NCI-H526 treated with DMSO at 0.1 percent for 48 hours (cell line): ENCODE measurements at places on chromosomes 1 and 21.

GRCh38 chr1:241716915-241717656 lies 65.0 kb downstream of the WDR64 start:
- DNase-seq = no peak

GRCh38 chr1:72034827-72035226 lies 247.5 kb downstream of the NEGR1 start:
- peak; percentile 42 for DNase-seq

DNA sequence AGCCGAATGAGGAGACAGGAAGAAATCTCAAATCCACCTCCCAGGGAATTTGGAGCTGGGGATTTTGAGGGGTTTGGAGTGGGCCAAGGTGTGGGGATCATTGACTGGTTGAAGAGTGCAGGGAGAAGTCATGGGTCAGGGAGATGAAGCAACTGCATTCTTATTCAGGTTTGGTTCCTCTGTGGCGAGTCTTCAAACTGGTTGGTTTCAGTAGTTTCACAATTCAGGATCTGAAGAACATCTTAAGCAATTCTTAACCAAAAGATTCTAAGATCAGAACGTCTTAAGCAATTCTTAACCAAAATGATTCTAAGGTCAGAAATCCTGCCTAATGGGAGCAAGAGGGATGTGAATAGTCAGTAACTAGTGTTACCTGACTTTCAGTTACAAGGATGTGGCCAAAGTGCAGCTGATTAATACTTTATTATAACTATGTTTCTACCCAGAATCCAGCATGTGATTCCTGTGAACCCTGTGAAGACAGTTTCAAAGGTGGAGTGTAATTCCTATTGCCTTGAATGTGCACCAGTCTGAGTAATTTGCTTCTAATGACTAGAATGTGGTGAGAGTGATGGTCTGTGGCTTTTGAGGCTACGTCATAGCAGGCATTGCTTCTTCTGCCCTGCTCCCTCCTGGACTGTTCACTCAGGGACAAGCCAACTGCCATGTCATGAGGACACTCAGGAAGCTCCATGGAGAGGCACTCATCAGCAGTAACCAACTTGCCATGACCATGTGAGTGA lies 61.2 kb downstream of the OLFML3 start:
- no peak for DNase-seq

- no peak for DNase-seq
Measured at GRCh38 chr1:59367301-59368007, 70.6 kb downstream of the FGGY start.

- DNase-seq = no peak
Measured at GRCh38 chr21:15539376-15539775, 190.4 kb upstream of the USP25 start.

DNA sequence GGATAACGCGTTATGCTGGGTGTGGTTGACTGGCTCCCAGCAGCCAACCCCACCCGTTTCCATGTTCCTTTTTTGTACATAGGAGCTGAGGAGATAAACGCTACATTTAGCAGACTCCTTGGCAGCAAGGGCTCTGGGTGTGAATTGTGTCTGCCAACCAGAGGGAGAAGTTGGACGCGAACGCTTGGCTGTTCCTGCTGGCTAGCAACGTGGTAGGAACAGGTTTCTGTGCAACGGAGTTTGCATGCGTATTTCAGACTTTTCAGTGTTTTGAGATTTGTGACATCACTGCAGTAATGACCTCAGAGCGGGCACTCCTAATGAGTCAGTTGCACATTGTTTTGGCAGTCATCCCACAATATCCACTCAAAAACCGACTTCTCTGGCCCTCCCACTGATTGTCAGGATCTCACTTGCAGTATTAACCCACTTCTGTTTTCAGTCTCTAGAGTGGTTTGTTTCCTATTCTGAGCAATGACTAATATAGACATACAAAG lies 98.7 kb upstream of the RGS1 start:
- no peak for DNase-seq

GRCh38 chr1:180358649-180359048 lies 128.6 kb downstream of the LHX4 start:
- no peak for DNase-seq

DNA sequence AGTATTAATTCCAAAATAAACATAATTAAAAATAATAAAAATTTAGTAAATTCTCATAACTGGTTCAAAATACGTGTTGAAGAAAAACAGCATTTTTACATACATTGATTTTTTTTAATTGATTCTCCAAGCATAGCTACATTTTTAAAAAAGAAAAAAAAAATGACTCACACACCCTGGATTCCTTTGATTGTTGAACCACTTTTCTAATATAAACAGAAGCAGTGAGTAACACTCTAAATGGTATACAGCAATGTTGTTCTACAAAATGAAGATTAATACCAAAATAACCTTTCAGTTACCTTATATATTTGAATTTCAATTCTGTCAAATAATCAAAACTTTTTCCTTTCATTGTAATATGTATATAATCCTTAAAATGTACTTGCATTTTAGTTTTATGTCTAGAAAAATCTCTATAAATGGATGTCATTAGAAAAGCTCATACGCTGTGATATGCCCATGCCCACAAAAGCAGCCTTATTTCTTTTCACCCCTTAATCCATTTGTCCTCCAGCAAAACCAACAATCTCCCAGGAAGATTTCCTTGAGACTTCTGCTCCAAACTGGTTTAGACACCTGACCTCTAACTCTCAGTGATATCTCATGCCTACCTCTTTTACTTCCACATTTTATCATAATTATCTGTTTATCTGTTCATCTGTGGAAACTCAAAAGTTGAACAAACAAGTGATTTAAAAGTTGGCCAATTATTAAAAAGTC lies 246.4 kb upstream of the NR5A2 start:
- DNase-seq = no peak

GRCh38 chr1:212979340-212980122 lies 29.2 kb downstream of the VASH2 start:
- no peak for DNase-seq

DNA sequence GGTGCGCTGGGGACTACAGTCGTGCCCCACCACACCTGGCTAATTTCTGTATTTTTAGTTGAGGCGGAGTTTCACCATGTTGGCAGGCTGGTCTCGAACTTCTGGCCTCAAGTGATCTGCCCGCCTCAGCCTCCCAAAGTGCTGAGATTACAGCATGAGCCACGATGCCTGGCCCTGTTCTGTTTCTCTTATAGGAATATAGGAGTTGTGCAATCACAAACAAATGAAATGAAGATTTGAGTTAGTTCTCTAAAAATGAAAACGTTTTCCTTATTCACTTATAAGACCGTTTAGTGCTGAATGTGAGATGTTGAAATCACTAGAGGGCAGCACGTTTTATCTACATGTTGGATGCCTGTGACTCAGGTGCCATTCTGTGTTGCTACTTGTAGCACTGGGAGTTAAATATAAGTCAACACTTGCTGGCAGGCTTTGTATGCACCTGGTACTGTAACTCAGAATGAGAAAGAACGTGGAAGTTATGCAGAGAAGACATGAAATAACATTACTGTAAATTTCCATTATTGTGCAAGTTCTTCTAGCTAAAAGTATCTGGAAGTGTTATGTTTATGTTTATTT lies 45.8 kb downstream of the MIGA1 start:
- DNase-seq = peak; percentile 76

DNA sequence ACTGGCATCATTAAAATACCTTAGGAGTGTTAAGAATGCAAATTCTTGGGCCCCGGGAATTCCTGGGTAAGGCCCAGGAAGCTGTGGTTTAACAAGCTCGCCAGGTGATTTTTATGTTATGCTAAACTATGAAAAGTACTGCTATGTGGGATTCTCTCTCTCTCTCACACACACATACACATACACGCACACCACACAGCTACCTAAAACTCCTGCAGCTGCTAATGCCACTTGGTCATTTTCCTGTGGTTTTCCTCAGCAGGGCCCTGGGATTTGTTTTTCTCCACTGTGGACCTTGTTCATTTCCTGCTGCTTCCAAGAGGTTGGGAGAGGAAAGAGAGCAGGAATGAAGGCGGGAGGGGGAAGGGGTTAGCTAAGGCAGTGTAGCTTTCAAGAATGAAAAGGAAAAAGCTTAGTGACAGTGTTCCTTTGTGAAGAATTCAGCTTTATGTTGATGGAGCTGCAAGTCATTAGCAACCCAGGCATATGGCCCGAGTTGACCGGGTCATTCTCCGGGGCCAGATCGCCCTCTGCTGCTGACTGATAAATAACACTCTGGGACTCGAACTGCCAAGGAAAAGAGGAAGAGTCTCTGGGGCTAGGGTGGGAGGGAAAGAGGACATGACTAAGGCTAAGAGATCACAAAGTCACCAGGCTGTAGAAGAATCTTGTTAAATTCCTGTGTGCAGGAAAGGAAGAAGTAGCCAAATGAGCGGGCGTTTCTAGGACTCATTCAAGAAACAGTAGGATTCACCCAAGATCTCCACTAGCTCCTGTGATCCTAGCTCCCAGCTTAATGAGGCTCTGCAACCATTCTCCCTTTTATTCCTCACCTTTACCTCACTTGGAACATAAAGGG lies 30.5 kb upstream of the LRIG2 start:
- DNase-seq = peak; percentile 95

- DNase-seq = no peak
Measured at GRCh38 chr21:42041711-42042110, 29.4 kb upstream of the UMODL1 start.

DNA sequence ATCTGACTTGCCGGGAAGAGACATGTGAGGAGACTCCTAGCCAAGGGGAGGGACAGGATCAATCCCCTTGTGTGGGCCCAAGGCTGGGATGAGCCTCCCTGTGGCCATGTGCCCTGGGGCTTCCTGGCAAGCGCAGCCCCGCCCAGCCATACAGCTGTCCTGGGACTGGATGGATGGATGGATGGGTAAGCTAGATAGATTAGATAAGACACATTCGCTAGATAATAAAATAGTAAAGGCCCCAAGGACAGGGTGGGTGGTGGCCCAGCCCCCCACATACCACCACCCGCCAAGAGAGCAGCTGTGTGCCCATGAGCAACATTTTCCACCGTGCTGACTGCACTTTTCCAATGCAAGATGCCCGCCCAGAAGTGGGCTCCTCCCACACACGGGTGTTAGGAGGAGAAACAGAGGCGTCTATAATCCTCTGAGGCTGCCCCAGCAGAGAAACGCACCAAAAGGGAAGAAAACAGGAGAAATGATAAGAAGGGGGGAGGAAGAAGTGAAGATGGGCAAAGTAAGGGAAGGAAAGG lies 25.1 kb downstream of the ZBTB17 start:
- DNase-seq = no peak

DNA sequence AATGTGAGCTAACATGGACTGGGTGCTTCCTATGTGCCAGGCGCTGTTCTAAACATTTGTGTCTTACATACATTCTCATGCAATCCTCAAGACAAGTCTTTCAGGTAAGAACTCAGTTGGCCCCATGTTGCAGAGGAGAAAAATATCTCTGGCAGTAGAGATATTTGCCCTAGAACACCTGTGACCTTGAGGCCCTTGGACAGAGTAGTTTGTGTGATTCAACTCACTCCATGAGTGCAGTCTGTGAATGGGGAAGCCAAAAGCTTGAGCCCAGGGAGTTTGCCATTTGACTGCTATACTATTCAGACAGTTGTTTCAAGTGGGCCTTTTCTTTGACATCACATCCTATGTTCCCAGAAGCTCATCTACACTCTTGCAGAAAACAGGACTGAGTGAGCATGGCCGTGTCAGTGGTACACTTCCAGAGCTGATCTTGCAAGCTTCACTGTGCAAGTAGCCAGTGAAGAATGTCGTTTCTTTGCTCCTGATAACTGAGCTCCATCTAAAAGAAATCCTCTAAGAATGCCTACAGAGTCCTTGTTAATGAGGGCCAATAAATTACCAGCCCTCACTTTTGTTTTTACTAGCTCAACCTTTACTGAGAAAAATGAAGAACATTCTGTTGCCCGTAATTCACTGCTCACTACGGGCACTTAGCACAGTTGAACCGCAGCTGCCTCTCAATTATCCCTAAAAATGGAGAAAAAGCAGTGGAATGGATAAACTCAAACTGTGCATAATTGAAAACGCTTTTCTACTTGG lies 98.7 kb upstream of the C8B start:
- no peak for DNase-seq

GRCh38 chr1:201214461-201214860 lies 23.8 kb downstream of the IGFN1 start:
- DNase-seq = no peak

DNA sequence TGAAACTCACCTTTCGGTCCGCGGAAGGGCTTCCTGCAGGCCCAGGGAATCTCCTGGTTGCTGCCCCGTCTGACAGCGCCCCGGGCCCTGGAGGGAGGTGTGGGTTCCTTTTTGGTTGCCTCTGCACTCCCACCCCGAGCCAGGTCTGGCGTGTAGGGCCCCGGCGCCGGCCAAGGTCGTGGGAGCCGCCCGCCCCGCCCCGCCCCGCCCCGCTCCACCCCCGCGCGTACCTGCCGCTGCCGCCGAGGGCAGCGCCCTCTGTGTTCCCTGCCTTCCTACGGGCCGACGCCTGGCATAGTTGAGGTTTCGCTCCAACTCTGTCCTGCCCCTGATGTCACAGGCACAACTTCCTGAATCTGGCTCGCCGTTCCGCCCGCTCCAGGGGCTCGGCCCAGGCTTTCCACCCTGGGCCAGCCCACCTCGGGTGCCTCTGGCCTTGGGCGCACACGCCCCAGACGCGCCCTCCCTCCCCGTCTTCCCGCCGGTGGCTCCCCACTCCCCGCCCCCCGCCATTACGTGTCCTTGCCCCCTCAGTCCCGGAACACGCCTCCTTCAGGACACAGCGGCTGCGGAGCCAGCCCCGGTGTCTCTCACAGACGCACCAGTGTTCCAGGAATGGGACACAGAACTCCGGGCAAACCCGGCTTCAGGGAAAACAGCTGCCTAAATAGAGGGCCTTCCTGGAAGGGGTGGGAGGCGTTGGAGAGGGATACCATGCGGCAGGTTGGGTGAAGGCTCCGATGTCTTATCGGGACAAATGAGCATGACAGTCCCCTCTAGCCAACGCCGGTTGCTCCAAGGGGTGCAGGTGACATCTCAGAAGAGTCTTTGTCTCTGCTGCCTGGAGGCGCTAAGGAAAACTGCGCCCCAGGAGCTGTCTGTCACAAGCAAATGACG lies at the start of gene KIAA0040:
KIAA0040 (minus strand) TSS at position 147 of the 897 bp plus-strand sequence. CDS start 31,763 bp downstream, outside the sequence.
- peak; percentile 82 for DNase-seq

- DNase-seq = no peak
Measured at GRCh38 chr1:158056498-158056897, 63.1 kb downstream of the KIRREL1 start.

GRCh38 chr1:1562556-1563195 lies 12.0 kb downstream of the SSU72 start:
- no peak for DNase-seq

DNA sequence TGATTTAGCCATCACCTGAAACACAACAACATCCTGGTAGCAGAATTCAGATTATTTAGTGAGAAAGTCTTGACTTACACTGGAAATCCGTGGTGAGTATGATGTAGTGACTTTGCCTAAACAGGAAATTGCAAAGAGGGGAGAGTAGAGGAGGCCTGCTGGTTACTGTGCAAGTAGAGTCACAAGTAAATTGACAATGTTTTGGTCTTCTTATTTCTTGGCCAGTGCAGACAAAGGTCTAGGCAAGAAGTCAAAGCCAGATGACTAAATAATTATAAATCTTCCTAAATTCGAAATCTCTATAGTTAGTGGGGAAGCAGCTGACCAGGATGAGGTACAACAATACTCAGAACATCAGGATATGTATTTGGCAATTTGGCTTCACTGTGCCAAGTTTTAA lies 159.5 kb upstream of the KCTD3 start:
- no peak for DNase-seq
